Lower leg skin (tissue), 4 donors: ENCODE measurements at places on chromosomes 5 and 9. TPM values are rescaled to one million over a fixed set of nuclear protein-coding genes. Genes with fewer than 3 reads are reported as not detected.

Gene HTR1A
- total RNA-seq: not detected

Gene COX7C
- total RNA-seq: 388 TPM

Gene CBY3
- total RNA-seq: not detected

Gene ANKRD31
- total RNA-seq: 0.19 TPM

Gene SPAG8
- total RNA-seq: not detected

Gene FAM153A
- 6.0 TPM for total RNA-seq

Gene SLC12A7
- total RNA-seq: 10.6 TPM

Gene CDO1
- 7.4 TPM for total RNA-seq

Gene JAKMIP2
- 0.34 TPM for total RNA-seq

Gene GNAQ
- 17.1 TPM for total RNA-seq

Gene WWC1
- total RNA-seq: 23.5 TPM

Gene FLT4
- total RNA-seq: 3.2 TPM

Gene NHP2
- 169 TPM for total RNA-seq

Gene GALNT12
- 6.0 TPM for total RNA-seq

Gene IFNA21
- total RNA-seq: not detected

Gene CDHR2
- total RNA-seq: 0.19 TPM

DNA sequence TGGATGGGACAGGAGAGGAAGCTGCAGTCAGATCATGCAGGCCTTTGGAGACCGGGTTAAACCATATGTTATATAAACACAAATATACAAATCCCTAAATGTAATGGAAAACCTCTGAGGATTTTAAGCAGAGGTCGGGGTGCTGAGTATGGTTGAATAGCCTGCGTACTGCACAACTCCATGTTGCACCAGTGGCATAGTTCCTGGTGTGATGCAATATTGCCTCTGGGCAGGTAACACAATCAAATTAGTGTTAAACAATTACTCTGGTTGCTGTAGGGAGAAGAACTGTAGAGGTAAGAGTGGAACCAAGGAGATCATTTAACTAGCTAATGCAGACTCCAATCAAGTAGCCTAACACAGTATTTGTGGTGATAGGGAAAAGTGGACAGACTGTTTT lies 21.3 kb upstream of the RNF145 start:
- no peak for DNase-seq

DNA sequence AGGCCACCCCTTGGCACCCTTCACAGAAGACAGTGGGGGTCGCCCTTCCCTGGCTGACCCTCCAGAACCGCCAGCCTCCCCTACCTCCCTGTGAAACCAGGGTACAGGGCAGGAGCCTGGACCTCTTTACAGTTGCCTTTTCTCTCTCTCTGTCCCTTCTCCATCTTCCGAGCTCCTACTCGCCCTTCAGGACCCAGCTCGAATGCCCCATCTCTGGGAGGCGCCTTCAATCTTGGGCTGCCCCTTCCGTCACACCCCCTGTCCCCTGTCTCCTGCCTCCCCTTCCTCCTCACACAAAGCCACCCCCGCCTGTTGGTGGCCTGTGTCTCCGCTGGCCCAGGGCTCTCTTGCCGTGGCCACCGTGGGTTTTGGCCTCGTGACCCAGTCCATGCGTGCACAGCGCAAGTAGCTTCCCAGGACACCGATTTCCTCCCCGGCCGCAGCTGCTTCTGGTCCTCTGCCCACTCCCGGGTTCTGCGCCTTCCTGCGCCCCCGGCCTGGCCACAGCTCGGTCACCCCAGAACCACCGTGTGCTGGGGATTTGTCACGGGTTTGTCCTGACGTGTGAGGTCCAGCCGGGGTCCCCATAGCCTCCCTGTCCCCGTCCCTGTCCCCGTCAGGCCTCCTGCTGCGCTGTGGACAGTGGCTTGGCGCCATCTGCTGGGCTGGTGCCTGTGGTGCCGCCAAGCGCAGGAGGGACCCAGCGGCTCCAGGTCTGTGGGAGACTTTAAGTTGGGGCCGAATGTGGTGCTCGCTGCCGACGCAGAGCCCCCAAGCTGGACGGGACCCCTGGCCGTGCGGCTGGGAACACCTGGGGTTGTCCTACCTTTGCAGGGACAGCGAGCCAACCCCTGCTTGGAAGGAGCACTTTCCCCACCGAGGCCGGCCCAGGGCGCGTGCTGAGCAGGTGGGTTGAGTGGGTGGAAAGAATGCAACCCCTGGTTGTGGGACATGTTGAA lies 4.0 kb upstream of the TMEM250 start:
- peak; percentile 95 for DNase-seq

- DNase-seq: no peak
Observed at GRCh38 chr5:34005211-34005610, 2.6 kb downstream of the AMACR start.

- DNase-seq: no peak
Observed at GRCh38 chr5:75225506-75225905, 11.2 kb downstream of the ANKRD31 start.

- DNase-seq: no peak
Observed at GRCh38 chr5:148620696-148621095, 33.6 kb downstream of the HTR4 start.

GRCh38 chr9:38047301-38048251 lies 21.5 kb downstream of the SHB start:
- no peak for DNase-seq

- no peak for DNase-seq
Observed at GRCh38 chr5:149412783-149413476, 33.8 kb upstream of the IL17B start.

DNA sequence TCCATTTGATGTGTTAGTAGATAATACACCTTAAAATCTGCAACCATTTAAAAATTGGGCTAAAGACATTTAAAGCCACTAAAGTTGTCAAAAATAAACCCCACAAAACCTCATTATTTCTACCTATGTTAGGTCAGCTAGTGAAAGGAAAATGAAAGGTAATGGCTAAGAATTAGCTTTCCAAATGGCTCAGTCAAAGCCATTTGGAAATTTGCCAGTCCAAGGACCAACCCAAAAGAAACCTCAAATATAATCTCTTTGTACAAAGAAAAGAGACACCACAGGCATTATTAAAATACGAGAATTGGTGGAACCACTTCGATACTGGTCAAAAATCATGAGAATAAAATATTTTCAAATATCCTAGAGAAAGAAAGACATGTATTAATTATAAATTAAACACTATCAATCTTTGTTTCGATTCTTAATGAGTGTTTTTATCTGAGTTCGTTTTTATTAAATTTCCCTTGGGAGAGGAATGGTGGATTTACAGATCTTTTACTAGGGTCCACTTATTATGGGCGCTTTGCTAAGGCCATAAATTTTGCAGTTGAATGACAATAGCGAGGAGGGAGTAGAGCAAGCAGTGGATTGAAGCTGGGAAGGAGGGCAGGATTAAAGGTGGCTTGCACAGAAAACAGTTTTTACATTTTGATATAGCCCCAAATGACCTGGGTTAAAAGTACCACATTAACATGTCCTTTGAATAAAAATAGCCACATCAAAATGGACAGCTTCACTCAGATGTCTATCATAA lies 116.8 kb upstream of the SHB start:
- DNase-seq: no peak

- no peak for DNase-seq
Observed at GRCh38 chr5:83255268-83255667, 177.9 kb downstream of the XRCC4 start.

DNA sequence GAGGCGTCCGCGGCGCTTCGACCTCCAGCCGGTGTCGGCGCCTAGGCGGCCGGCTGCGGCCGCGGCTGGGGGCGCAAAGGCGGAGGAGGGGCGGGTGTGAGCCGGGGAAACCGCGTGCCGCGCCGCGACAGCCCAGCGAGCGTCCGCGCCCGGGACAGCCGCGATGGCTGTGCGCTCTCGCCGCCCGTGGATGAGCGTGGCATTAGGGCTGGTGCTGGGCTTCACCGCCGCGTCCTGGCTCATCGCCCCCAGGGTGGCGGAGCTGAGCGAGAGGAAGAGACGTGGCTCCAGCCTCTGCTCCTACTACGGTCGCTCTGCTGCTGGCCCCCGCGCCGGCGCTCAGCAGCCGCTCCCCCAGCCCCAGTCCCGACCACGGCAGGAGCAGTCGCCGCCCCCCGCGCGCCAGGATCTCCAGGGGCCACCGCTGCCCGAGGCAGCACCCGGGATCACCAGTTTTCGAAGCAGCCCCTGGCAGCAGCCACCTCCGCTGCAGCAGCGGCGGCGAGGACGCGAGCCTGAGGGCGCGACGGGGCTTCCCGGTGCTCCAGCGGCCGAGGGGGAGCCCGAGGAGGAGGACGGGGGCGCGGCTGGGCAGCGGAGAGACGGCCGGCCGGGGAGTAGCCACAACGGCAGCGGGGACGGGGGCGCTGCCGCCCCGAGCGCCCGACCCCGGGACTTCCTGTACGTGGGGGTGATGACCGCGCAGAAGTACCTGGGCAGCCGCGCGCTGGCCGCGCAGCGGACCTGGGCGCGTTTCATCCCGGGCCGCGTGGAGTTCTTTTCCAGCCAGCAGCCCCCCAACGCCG lies 605 bp downstream of the CHSY3 start:
- no peak for DNase-seq

DNA sequence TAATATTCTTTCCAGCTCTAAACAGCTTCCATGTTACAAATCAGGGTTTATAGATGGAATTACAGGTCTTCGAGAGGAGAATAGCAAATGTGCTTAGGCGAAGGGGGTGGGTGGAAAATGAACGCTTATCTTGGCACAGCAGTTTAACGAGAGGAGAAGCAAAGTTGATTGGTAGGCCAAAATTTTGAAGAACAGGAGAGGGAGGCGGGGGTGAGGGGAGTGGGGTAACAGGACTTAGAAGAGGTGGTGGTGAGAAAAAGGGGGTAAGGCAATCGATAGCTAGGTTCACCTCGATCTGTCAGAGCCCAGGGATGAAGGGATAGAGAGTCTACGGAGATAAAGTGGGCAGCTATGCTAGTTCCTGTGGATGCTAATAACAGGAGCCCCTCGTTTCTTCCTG lies 764 bp downstream of the ANKRA2 start:
- DNase-seq: no peak

DNA sequence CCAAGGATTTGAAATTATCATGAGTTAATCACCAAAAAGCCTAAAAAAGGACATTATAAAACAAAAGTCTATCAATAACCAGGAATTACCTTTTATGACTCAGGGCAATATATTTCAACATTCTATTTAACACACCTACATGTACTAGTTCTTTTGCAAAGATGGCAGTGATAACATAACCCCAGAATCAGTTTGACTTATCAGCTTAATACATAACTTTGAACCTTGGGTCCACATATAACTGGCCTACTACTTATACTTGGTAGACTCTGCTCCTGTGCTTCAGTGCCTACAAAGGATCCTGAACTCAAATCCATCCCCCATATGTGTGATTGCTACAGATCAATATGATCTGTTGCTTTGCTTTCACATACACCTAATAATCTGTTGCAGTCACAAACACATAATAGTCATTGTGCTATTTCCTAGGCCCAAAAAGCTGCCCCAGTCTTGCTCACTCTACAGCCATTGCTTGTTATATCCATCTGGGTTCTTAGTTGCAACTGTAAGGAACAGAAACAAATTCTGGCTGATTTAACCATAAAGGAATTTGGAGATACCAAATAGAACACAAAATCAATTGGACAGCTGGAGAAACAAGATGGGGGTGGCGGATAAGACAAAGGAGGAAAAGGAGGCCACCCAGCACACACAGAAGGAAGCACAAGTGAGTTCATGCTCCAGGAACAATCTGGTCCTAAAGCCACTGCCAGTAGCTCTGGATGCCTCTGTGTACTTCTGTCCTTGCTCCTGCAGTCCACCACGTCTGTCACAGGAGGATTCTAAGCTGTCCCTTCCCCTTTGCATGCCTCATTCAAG lies 25.5 kb downstream of the DEPDC1B start:
- DNase-seq: no peak

DNA sequence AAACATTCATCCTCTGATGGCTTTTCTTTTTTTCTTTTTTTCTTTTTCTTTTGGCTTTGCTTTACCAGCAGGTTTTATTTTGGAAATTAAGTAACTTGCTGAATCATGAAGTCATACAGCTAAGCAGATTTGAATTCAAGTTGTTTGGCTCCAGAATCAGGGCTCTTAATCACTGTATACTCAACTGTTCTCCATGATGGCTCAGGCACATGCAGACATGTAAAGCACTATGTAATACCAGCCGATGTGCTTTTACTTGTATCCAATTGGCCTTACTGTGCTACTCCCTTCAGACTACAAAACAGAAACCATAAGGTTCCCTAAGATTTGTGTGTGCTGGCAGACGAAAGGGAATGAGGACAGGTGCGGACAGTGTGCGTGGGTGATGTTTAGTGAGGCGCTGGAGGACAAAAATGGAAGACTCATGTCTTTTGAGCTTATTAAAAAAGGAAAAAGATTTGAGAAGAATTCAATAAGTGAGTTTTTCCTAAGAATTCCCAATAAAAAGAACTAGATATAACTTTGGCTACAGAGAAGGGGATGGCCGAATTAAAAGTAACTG lies 44.7 kb upstream of the OTP start:
- DNase-seq: no peak

GRCh38 chr5:135689506-135689905 lies 110.7 kb upstream of the CXCL14 start:
- no peak for DNase-seq

- no peak for DNase-seq
Observed at GRCh38 chr5:109644829-109645228, 44.9 kb upstream of the MAN2A1 start.

DNA sequence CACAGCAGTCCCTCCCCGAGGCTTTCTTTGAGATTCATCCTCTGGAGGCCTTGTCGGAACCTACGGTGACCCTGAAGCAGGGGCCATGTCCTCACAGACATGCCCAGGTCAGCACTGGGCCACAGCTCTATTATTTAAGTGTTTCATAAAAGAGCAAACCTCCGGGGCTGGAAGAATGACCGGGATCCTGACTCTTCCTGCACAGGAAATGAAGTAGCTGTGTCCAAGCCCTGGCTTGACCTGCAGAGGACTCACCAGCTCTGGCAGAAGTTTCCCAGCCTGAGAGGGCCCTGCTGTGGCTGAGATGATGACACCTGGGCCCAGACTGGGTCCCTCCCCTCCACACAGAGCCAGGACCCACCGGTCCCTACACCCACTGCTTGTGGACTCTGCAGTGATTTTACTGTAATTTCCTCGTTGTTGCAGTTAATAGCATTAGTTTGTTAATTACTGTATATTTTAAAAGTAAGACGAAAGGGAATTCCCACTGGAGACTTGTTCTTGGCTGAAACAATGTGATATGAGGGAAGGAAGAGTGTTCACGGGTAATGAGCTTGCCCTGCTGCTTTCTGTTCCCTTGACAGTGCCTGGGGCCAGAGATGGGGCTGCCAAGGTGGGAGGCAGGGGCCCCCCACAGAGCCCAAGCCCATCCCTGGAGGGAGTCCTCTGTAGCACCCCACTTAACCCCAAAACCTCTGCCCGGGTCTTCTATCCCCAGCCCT lies 72.2 kb downstream of the PCDH1 start:
- DNase-seq: no peak

- DNase-seq: no peak
Observed at GRCh38 chr9:37302277-37302676, 120.2 kb upstream of the GRHPR start.
